ENCODE measurements at places on chromosomes 4 and X. TPM values are rescaled to one million over a fixed set of nuclear protein-coding genes. Genes with fewer than 3 reads are reported as not detected.
A peak's percentile ranks its signal among the peaks of the same experiment; 100 is the strongest.

DNA sequence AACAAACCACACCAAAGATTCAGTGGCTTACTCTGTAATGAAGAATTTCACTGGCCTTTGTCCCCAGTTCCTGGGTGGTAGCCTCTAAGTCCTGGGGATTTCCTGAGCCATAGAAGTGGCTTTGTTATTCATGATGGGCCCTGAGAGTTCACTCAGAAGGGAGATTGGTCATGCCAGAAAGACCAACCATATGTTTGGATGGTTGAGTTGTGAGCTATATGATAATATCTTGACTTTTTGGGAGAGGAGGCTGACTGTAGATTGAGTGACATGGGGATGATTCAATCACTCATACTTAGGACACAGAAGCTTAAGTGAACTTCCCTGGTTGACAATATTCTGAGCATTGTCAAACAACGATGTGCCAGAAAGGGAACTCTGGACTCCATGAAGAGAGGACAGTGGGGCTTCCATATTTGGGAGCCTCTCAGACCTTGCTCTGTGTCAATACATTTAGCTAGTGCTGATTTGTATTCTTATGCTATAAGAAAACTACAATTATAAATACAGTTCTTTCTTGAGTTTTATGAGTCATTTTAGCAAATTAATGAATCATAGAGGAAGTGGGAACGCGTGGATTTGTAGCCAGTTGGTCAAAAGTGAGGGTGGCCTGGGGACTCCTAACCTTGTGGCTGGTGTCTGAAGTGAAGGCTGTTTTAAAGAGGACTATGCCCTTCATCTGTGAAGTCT is 392.0 kb downstream of the GBA3 start:
- peak overlapping the region; percentile 16 for H3K27ac ChIP-seq
- H3K27me3 ChIP-seq: no peaks in the 10 kb centered on the region
- H3K36me3 ChIP-seq: no peaks in the 10 kb centered on the region
- DNase-seq: peak; percentile 61

DNA sequence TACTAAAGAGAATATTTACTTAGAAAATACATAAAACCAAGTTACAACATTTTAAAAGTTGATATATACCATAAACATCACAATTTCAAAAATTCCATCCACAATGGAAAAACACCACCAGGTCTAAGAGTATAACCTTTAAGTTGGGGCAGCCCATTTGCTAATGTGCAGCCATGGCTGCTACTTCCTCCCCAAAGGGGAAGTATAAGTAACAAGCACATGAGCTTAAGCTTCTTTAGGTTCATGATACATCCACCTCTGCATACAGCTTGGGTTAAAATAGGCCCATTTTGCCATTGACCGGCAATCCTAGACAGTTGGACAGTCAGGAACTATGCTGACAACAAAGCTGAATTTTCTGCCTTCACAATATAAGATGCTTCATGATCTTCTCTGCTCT is 16.6 kb upstream of the GASK1B start:
- no peak overlapping the region for H3K27ac ChIP-seq
- H3K4me3 ChIP-seq: no peak overlapping the region
- DNase-seq: no peak
- no peaks in the 10 kb centered on the region for H3K4me1 ChIP-seq
- H3K27me3 ChIP-seq: no peaks in the 10 kb centered on the region

DNA sequence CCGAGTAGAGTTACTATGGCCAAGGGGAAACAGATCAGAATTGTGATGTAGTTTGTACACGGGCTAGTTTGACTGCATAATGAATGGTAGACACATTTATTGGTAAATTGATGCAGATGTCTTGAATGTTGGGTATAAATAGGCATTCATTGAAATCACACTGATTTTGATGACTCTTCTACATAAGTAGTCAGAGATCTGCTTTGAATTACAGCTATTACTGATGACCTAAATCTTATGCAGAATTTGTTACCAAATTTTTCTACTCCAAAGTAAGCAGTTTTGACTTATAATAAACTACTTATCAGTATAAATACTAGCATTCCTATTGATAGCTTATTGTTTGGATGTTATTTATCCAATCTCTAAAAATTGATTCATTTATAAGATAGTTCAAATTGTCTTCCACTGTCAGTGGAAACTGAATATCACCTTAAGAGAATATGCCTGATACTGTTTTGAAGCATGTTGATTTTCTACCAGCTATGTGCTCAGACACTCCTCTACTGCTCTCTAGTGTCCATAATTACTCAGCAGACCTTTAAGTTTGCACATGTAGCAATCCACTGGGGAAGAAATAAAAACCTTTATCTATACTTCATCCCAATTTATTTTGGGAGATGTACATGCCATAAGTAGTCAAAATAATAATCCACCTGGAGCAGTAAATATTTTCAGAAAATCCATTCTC is 120.3 kb downstream of the RASL11B start:
- no peaks in the 10 kb centered on the region for H3K27me3 ChIP-seq
- no peak for DNase-seq
- no peaks in the 10 kb centered on the region for H3K36me3 ChIP-seq
- no peak overlapping the region for H3K27ac ChIP-seq
- H3K4me1 ChIP-seq: peaks cover 15% of the 10 kb centered on the region
- no peak overlapping the region for H3K4me3 ChIP-seq

DNA sequence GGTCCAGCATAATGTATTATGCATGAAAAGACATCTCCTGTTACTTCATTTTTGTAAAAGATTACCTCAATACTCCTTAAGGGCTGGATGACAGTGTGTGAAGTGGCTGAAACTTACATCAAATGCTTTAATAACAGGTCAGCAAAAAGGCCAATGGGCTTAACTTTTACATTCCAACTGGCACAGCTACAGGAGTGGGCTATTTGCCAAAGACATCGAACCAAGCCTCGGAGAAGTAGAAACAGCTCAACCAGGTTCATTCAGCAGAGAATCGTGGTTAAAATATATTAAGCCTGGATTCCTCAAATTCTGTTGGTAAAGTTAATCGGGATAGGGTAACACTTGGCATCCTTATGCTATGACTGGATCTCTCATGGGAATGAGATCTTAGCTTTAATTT is 639.7 kb downstream of the TRIML1 start:
- no peak overlapping the region for H3K27ac ChIP-seq
- no peaks in the 10 kb centered on the region for H3K27me3 ChIP-seq
- H3K4me3 ChIP-seq: no peak overlapping the region
- no peaks in the 10 kb centered on the region for H3K36me3 ChIP-seq
- peak; percentile 1 for DNase-seq

DNA sequence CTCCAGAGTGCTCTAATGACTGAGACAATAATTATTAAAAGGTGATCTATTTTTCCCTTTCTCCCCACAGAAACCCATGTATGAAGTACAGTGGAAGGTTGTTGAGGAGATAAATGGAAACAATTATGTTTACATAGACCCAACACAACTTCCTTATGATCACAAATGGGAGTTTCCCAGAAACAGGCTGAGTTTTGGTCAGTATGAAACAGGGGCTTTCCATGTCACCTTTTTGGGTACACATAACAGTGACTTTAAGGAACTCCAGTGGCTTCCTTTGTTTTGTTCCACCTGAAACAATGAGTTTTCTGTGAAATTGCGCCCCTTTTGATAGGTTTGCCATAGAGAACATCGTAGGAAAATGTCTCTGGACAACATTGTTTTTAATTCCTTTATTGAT is 69.6 kb downstream of the KIT start:
- no peak for DNase-seq
- no peaks in the 10 kb centered on the region for H3K36me3 ChIP-seq
- no peaks in the 10 kb centered on the region for H3K4me1 ChIP-seq
- H3K4me3 ChIP-seq: no peak overlapping the region
- no peaks in the 10 kb centered on the region for H3K27me3 ChIP-seq
- no peak overlapping the region for H3K27ac ChIP-seq

GRCh38 chr4:6620891-6621555 is 19.5 kb upstream of the MRFAP1 start:
- no peaks in the 10 kb centered on the region for H3K4me1 ChIP-seq
- no peak overlapping the region for H3K27ac ChIP-seq
- 0 out of 2 replicates have a peak, but pooled peaks cover 3% of the 10 kb centered on the region for H3K36me3 ChIP-seq
- H3K27me3 ChIP-seq: no peaks in the 10 kb centered on the region
- DNase-seq: no peak

The ERCC6L gene
- 36.6 TPM for total RNA-seq

The DSPP gene
- 0.06 TPM for total RNA-seq

The PLXNA3 gene
- total RNA-seq: 12.8 TPM

DNA sequence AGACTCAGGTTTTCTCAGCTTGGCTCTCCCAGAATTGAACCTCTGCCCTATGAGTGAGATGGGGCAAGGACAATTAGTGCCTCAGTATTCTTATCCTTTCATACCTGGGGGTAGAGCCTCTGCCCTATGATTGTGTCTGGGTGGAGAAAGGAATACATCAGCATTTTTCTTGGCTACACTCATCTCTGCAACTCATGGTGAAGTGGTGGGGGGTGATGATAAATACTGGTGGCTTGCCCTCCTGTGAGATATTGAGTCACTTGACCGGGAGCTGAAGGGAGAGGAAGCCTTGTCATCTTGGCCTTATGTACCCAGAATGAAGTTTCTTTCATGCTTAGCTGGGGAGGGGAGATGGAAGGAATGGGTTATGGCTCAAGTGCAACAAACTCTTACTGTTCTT is 71.3 kb upstream of the ENOX2 start:
- H3K36me3 ChIP-seq: no peaks in the 10 kb centered on the region
- no peak overlapping the region for H3K4me3 ChIP-seq
- no peak overlapping the region for H3K27ac ChIP-seq

- H3K27ac ChIP-seq: no peak overlapping the region
- no peak overlapping the region for H3K4me3 ChIP-seq
- 0 out of 2 replicates have a peak, but pooled peaks cover 5% of the 10 kb centered on the region for H3K36me3 ChIP-seq
- peak; percentile 75 for DNase-seq
- no peaks in the 10 kb centered on the region for H3K27me3 ChIP-seq
Observed at GRCh38 chr4:153573881-153574802, 108.0 kb downstream of the TMEM131L start.

- no peak for DNase-seq
- H3K4me3 ChIP-seq: no peak overlapping the region
- peaks cover 2% of the 10 kb centered on the region for H3K36me3 ChIP-seq
- no peaks in the 10 kb centered on the region for H3K27me3 ChIP-seq
Observed at GRCh38 chr4:38703635-38704034, 39.6 kb downstream of the KLF3 start.

The UCP1 gene
- not detected for total RNA-seq

DNA sequence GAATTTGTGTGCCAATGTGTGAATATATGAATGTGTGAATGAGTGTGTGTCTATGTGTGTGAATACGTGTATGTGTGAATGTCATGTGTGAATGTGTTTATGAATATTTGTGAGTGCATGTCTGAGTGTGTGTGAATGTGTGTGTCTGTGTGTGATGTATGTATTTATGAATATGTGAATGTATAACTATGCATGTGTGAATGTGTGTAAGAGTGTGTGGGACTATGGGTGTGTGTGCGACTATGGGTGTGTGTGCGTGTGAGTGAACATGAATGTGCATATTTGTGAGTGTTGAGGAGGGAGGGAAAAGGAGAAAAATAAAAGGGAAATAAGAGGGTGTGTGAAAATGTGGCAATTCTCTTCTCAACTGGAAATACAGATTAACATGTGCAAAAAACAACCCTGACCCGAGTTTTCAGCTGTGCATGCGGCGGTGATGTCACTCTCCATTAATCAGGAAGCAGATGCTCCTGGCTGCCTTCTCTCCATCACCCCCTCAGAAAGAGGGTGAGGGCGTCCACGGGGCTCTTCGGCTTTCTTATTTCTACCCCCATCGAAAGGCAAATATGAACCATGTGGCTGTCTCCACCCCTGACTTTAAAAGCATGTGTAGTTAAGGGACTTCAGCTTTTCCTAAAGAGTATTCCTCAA is 219.8 kb downstream of the MAML3 start:
- no peak overlapping the region for H3K27ac ChIP-seq
- DNase-seq: peak; percentile 30
- no peak overlapping the region for H3K4me3 ChIP-seq

DNA sequence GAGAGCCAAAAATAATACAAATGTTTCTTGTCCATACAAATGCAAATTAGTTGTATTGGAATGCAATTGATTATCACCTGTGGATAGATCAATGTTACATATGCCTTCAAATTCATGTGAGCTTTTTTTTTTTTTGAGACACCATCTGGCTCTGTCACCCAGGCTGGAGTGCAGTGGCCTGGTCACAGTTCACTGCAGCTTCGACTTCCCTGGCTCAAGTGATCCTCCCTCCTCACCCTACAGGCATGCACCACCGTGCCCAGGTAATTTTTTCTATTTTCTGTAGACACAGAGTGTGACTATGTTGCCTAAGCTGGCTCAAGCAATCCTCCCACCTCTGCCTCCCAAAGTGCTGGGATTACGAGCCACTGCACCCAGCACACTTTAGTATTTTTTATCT is 38.6 kb upstream of the TMEM184C start:
- H3K4me3 ChIP-seq: no peak overlapping the region
- H3K27ac ChIP-seq: no peak overlapping the region
- H3K4me1 ChIP-seq: peaks cover 5% of the 10 kb centered on the region
- no peaks in the 10 kb centered on the region for H3K27me3 ChIP-seq

DNA sequence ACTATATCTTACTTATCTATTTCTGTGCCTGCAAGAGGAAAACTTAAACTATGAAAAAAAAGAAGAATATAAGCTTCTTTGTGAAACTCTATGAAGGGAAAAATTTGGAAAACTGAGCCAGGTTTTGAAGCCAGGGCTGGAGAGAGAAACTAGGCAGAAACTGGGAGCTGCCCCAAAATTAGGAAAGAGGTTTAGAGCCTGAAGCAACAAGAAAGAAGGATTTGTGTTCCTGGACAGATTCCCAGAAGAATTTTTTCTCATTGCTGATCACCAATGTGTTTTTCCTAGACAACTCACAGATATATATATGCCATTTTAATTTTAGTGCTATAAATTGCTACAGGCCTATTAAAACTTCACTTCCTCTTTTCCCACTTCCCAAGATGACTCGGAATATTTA is 245.0 kb upstream of the GEMIN8 start:
- no peaks in the 10 kb centered on the region for H3K36me3 ChIP-seq
- H3K4me1 ChIP-seq: no peaks in the 10 kb centered on the region
- H3K27me3 ChIP-seq: no peaks in the 10 kb centered on the region
- no peak overlapping the region for H3K4me3 ChIP-seq
- no peak overlapping the region for H3K27ac ChIP-seq
- no peak for DNase-seq

The CT45A3 gene
- not detected for total RNA-seq

- DNase-seq: no peak
- no peaks in the 10 kb centered on the region for H3K36me3 ChIP-seq
- no peaks in the 10 kb centered on the region for H3K27me3 ChIP-seq
- H3K4me3 ChIP-seq: no peak overlapping the region
- H3K27ac ChIP-seq: no peak overlapping the region
- H3K4me1 ChIP-seq: peaks cover 19% of the 10 kb centered on the region
Observed at GRCh38 chr4:8559524-8560264, 20.5 kb upstream of the GPR78 start.

The MAGED2 gene
- 168 TPM for total RNA-seq

Measured in SJCRH30 (cell line).